ENCODE measurements at places on chromosomes 5 and 9.

- peak; percentile 52 for DNase-seq
These were observed 49.8 kb downstream of the CERT1 start for GRCh38 chr5:75461679-75462078.

DNA sequence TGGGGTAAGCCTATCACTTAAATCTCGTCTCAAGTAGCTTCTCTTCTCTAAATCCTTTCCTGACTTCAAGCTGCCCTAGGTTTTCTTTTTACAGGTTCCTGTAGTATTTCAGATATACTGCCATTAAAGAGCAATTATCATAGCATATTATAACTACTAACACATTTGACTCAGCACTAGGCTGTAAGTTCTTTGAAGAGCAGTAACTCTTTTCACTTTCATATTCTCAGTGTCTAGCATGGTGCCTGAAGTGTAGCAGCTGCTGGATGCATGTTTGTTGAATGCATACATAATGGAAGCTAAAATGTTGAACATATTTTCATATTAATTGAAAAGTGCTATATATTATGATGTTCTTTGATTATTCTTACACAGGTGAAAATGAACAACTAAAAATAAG is 22.5 kb downstream of the CCDC152 start:
- DNase-seq: no peak

- DNase-seq: no peak
These were observed 64.6 kb upstream of the CAST start for GRCh38 chr5:96597438-96598020.

DNA sequence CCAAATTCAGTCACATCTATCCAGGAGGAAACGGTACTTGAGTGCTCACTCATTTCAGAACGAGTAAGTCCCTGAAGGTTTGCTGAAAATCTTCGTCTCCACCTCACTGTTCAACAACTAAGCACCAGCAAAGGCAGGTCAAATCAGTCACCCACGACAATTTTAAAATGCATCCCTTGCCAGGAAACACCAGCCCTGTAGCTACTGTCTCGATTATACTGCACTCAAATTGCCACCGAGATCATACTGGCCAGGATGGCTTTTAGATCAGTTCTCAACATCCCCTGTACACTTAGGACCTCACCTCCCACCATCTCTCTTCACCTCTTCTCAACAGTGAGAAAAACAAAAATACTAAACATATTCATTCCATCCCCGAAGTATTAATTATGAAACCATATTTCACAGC is 298.6 kb downstream of the AGTPBP1 start:
- DNase-seq: no peak

DNA sequence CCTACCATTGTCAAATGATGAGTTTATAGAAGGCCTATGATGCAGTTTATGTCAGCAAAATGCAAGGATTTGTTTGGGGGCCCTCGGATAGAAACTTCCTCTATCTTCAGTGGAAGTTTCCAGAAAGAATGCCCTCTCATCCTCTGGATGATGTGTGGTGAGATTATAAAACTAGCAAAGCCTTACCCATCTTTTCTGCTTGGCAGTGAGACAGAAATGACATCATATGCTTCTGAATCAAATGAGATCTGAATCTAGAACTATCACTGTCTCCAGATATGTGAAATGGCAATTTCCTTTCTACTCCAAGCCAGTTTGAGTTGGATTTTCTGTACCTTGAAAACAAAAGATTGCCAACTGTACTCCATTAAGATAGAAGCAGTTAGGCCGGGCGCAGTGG is 60.4 kb upstream of the CKMT2 start:
- DNase-seq: no peak

GRCh38 chr9:121956808-121957207 is 136.3 kb downstream of the TTLL11 start:
- DNase-seq: no peak

GRCh38 chr5:141855265-141856036 is 22.8 kb downstream of the PCDH1 start:
- DNase-seq: no peak

DNA sequence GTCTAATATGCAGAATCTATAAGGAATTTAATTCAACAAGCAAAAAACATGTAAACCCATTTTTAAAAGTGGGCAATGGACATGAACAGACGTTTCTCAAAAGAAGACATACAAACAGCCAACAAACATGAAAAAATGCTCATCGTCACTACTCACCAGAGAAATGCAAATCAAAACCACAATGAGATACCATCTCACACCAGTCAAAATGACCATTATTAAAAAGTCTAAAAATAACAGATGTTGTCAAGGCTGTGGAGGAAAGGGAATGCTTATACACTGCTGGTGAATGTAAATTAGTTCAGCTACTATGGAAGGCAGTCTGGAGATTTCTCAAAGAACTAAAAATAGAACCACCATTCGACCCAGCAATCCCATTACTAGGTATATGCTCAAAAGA is 3.1 kb upstream of the KLHL3 start:
- DNase-seq: no peak

DNA sequence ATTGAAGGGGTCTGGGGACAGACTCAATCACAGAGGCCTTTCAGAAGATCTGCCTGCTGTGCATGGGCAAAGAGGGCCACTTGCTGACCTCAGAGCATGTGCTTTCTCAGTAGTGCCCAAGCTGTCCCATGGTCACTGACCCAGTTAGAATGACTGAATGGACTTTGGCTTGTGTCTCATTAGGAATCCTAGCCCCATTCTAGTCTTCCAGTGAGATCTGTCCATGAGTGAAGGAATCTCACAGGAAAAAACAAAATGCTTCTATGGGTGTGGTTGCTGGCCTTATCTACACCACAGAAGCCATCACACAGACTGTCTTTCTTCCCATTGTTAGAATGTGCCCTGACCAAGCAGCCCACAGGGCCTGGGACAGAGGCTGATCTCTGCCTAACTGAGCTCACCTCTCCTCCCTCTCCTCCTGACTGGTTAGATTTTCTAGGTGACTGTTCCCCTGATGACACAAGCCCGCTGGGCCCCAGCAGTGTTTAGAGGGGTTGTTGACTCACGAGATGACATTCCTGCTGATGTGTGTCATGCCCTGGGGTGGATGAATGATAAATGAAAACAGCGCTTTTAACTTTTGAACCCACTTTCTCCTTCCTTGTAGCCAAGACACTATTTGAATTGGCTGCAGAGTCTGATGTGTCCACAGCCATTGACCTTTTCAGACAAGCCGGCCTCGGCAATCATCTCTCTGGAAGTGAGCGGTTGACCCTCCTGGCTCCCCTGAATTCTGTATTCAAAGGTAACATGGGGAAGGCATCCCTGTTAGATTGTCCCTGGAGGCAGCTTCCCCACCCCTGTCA is 24.8 kb downstream of the TGFBI start:
- DNase-seq: peak; percentile 86
